Activated T-helper 1 cell treated with anti-CD3 and anti-CD28 coated beads, Interleukin-2, amount 50 U/mL, for 16 hours (primary cell): ENCODE measurements at places on chromosomes 4 and X.

DNA sequence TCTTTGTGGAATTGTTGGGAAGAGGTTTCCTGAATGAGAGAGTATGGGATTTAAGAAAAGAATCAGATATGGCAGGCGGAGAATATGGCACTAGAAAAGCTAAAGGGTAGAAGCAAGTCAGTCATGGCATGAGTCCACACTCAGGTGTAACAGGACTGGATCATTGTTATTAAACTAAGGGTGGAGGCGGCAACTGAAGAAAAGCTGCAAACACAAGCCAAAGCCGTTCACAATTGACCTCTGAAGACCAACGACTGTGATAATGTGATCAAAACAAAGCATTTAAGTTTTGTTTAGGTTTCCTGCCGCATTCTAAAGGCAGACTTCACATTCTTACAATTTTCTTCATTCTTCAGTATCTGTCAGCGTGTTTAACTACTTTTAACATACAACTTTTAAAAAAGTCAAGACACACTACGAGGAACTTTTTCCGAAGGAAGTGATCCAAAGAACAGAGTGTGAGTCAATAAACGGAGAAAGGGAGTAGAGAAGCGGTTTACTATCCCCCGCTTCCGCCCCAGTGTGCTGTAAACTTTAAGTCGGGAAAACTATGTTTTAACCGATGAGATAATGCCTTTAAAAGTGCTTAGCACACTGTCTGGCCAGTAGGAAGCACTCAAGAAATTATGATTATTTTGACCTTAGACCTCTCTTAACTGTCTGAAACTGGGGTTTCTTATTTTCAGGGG, 909 bp upstream of the SLAIN2 start:
- DNase-seq, result no peak

GRCh38 chr4:25449688-25450087, 72.6 kb downstream of the ANAPC4 start:
- no peak for DNase-seq

- DNase-seq, result no peak
Observed at GRCh38 chrX:153669901-153670731, 3.5 kb downstream of the PNCK start.

DNA sequence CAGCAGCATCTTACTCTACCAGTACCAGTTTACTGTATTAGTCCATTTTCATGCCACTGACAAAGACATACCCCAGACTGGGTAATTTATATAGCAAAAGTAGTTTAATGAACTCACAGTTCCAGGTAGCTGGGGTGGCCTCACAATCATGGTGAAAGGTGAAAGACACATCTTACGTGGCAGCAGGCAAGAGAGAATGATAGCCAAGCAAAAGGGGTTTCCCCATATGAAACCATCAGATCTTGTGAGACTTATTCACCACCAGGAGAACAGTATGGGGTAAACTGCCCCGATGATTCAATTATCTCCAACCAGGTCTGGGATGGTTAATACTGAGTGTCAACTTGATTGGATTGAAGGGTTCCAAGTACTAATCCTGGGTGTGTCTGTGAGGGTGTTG, 69.3 kb downstream of the YIPF6 start:
- DNase-seq, result no peak

DNA sequence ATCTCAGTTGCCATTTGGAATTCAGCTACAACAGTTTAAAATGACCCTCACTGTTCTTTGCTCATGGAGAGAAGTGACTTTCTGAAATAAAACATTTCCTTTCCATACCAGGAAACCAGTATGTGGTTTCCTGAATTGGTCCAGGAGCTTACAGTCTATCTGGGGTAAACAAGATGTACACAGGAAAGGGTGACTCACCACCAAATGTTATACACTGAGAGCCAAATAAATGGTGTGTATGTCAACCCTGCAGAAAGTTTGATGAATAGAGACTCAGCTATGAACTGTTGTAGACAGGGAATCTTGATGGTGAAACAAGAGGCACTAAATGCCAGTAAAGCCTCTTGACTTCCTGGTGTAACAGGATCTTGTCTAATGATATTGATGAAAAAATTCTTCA, 100.4 kb downstream of the HS6ST2 start:
- DNase-seq, result no peak

- no peak for DNase-seq
Observed at GRCh38 chr4:76216975-76217814, 3.6 kb upstream of the SCARB2 start.

DNA sequence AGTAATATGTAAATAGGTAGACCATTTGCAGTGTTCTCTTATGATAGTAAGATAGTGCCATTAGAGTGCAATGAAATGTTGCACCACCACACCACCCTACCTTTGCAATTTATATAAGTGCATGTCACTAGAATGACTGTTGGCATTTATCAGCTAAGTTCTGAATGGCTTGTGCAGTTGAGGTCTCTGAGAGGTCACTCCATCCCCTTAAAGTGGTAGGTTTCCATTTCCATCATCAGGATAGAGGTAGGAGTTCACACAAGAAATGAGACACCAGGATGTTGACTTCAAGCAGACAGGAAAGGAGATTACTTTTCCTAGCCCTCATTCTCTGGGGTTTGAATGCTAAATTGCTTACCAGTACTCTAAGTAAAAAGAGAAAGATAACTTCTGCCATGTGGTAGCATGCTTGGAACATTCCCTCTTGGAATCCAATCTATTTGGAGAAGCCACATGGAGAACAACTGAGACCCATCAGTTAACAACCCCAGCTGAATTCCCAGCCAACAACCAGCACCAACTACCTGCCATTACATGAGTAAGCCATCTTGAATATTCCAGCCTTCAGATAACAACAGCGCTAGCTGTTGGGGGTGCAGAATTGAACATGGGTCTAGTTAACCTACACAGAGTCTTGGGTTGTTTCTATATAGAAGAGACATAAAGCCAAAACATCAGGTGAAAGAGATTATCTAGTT, 6.7 kb upstream of the LRBA start:
- DNase-seq, result no peak

DNA sequence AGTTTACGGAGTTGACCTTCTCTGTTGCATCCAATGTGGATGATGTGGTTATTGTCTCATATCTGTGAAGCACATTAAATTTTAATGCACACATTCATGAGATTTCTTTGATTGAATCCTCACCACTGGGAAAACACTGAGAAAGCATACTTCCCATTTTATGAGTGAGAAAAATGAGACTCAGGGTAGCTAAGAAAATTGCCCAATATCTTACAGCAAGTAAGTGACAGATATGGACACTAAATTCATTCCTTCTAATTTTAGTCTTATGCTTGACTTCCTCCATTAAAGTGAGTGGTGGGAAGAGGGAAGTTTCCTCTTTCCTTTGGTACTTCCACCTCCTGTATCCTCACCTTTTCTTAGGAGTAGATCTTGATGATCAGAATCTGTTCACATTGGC, 504.8 kb upstream of the BOD1L1 start:
- no peak for DNase-seq

DNA sequence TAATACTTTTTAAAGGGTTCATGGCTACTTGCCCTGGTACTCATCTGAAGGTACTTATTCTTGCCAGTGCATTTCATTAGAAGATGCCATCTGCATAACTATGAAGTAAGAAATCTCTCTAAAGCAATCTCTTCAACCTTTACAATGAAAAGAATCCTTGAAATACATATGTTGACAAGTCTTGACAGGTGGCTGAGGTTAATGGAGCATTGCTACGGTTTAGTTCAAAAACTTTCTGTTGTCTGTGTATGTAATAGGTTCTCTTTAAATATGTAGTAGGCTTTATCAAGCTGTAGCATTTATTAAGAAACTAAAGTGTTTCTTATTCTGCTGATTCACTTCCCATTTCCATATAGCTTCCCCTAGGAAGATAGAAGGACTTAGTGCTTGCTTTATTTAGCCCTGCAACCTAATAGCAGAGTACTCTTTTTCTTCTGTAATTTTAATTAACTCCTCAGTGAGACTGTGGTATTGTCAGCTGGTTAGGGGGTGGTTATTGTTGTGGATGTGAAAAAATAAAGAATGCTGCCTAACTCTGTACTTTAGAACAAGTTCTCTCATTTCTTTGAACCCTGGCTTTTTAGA, 39.3 kb downstream of the SLAIN2 start:
- DNase-seq, result no peak

GRCh38 chr4:166064721-166065120, 191.7 kb downstream of the TLL1 start:
- DNase-seq, result no peak

DNA sequence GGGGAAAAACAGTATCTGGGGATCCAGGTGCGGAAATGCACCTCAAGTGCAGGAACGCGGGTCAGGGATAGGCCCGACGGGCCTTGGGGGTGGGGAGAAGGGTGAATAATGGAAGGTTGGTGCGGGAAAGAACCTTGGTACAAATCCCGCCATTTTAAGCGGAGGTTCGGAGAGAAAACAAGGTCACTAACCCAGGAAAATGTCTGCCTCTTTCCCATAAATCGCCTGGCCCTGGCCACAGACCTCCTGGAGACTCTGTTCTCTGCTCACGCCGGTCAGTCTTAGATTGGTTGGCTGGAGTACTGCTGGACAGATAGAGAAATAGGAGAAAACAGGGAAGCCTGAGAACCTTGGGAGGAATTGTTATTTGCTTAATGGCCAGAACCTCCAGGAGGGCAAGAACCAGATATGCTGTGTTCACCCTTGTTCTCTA, 897 bp upstream of the FBXL5 start:
- DNase-seq, result no peak

- no peak for DNase-seq
Observed at GRCh38 chr4:8191136-8191747, 7.8 kb upstream of the SH3TC1 start.

DNA sequence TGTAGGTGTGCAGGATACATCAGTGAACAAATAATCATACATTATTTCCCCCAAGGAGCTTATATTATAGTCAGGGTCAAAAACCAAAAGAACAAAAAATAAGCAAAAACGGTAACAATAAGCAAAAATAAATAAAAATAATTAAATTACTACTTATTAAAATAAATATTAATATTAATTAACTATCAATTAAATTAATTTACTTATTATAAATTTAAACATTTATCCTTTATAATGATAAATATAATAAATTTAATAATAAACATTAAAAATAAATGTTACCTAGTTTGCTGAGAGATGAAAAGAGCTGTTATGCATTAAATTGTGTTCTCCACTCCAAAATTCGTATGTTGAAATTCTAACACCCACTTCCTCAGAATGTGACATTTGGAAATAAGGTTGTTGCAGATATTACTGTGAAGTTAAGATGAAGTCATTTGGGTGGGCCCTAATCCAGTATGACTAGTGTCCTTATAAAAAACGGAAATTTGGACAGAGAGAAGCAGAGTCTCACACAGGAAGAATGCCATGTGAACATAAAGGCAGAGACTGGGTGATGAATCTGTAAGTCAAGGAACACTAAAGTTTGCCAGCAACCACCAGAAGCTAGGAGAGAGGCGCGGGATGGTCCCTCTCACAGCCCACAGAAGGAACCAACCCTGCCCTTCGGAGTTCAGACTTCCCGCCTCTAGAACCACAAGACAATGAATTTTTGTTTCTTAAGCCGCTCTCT, 67.2 kb upstream of the IBSP start:
- no peak for DNase-seq

DNA sequence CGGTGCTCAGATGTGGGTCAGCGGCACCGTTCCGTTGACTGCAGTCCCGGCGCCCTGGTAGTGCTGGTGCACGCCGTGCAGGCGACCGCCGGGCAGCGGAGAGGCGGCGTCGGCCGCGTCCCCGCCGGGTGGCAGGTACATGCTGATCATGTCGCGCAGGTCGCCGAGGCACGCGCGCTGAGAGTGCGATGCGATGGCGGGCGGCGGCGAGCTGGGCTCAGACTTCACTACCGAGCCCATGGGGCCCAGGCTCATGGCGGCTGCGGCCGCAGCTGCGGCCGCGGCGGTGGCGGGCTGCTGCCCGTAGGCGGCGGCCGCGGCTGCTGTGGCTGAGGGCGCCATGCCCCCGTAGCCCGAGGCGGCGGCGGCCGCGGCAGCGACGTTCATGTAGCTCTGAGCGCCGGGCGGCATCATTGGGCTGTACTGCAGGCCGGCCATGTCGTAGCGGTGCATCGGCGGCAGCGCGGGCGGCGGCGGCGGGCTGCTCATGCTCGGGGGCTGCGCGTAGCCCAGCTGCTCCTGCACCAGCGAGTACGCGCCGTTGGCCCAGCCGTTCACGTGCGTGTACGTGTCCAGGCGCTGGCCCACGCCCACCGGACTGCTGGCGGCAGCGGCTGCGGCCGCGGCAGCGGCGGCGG, 1.0 kb downstream of the SOX3 start:
- no peak for DNase-seq

GRCh38 chr4:158999166-158999682, 103.7 kb upstream of the RAPGEF2 start:
- DNase-seq, result no peak
